ENCODE measurements at places on chromosomes 5 and 9.

DNA sequence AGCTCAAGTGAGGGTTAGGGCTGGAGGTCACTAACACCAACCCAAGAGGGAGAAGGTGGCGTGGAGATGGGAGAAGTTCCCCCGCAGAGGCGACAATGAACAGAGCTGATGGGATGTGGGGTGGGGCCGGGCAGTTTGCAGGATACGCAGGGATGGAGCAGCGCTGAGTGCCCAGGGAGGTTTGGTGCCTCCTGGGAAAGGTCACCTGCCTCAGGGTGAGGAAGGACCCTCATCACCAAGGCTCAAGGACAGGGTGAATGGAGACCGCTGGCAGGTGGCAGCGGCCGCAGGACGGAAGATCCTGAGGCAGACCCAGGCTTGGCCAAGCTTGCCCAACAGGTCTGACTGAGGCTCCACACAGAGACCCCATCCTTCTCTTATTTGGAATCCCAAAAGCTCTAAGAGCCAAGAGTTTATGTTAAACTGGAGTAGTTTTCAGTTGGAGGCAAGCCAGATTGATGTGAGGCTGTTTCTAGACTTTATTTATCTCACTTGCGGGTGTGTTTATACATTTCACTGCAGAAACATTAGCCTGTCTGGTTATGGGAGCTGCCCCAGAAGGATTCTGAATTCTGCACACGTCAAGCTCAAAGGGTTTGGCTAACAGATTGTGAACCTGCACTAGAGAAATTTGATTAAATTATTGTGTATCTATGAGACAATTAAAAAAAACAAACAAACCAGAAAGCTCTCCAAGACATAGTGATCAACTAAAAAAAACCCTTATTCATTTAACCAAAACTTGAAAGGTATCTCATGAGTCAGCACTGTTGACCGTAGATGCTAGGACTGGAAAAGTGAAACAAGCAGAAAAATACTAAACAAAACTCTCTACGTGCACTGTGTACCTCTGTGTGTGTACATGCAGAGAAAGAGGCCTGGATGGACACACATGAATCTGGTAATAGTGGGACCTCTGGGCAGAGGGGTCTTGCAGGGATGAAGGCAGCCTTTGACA lies 146.2 kb upstream of the PHYKPL start:
- DNase-seq, result no peak

DNA sequence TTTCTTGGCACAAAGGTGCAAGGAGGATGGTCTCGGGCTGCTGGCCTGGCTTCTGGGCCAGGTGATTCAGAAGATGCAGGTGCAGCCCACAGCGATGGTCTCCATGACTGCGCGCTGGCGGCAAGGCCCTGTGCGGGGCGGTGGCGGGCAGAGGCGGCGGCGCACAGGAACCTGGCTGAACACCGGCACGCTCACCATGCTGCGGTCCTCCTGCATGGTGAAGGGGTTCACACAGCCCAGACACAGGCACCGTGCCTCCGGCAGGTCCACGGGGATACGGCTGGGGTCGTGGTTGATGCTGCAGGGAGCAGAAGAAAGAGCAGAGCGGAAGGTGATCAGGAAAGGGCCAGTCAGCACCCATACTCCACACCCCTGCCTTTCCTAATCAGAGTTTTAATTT lies 4.8 kb downstream of the IL17B start:
- DNase-seq, result no peak

- peak; percentile 35 for DNase-seq
These were observed 42.1 kb downstream of the SLC46A2 start for GRCh38 chr9:112848316-112849151.

- DNase-seq, result no peak
These were observed 213.1 kb upstream of the ACO1 start for GRCh38 chr9:32171339-32171738.

GRCh38 chr9:32665101-32665500 lies 29.6 kb upstream of the TAF1L start:
- DNase-seq, result no peak

DNA sequence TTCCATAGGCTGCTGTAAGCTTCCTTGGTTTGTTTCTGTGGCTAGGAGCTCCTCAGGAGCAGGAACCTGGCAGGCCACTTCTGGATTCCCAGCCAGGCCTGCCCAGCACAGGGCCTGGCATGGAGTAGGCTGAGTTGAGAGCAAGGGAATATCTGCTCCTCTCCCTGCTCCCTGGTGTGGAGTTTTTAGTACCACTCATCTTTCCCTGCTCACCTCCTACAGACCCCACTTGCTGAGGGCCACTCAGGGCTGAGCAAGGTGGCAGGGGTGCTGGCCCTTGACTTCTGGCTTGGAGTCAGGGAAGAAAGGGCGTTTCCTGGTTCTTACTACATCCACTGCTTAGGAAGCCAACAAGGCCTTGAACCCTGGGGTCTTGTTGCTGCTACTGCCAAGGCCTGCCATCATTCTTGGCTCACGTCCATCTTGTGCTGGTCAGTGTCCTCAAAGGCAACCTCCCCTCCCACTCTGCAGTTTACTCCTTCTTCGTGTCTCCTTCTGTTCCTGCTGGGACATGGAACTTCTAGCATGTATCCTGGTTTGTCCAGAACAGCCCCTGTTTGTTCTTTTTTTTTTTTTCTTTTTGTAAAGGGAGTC lies 54.9 kb downstream of the PSD2 start:
- DNase-seq, result no peak

- no peak for DNase-seq
These were observed 111.2 kb upstream of the PTGER4 start for GRCh38 chr5:40568548-40568947.

GRCh38 chr5:107203243-107203642 lies 467.5 kb downstream of the EFNA5 start:
- no peak for DNase-seq

GRCh38 chr5:91219803-91220371 lies 163.2 kb downstream of the ARRDC3 start:
- peak; percentile 25 for DNase-seq

GRCh38 chr5:24363789-24364481 lies 280.8 kb downstream of the CDH10 start:
- DNase-seq, result no peak

DNA sequence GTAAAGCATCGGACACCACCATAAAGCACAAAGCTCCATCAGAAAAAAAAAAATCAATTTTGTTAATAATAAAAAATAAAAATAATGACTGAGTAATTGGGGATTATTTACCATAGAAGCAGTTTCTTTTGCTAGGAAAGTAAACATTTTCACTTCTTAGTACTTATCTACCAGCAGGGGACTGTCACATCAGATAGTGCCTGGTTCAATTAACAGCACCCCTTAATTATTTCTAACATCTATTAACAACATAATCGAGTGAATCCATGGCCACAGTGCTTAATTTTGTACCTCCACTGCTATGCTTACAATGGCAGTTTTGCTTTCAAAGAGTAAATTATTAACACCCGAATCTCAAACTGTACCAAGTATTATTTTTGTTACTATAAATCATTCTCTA lies 221.7 kb downstream of the SMARCA2 start:
- no peak for DNase-seq

DNA sequence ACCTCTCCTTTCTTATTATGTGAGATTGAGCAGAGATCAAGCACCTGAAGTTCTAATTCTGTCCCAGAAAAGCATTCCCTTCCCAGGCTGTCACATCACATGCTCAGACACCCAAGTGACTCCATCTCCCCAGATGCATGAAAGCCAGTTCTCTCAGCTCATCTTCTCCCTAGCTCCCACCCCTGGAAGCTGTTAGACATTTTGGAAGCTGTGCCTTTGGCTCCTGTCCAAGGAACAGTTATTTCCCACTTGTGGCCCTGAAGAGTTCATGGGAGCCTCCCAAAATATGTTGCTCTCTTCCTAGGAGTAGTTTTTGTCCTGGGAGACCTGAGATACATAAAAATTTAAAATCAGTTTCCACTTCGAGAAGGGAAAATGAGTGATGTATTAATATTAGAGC lies 161.4 kb upstream of the GAS1 start:
- no peak for DNase-seq

GRCh38 chr9:91818225-91818585 lies 131.8 kb downstream of the ROR2 start:
- no peak for DNase-seq

DNA sequence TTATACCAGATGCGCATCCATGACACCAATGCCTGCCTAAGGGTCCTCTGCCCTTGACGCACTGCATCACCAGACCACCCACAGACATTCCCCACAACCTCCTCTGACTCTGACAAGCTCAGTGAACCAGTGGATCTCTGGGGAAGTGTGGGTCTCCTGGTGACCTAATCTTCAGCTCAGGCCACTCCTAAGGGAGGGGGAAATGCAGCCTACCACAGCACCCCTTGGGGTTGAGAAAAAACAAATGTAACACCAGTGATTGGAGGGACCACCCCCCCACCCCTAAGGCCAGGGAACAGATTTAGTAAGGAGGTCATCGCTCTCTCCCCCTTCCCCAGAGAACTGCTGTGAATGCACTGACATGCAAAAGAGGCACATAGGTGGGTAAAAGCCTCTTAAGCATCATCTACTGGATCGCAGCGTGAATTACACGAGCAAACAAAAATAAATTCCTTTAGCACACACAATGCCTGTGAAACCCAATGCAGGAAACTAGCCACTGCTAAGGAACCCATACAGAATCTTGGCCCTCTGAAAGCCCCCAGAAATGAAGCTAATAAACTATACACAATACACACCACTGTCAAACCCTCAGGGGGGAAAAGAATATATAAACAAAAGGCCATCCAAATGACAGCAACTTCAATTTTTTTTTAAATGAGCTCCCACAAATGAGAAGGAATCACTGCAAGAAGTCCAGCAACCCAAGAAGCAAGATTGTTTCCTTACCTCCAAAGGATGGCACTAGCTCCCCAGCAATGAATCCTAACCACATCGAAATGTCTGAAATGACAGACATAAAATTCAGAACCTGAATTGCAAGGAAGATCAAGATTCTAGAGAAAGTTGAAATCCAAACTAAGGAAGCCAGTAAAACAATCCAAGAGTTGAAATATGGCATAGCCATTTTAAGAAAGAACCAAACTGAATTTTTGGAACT lies 513.7 kb upstream of the PTGER4 start:
- no peak for DNase-seq

DNA sequence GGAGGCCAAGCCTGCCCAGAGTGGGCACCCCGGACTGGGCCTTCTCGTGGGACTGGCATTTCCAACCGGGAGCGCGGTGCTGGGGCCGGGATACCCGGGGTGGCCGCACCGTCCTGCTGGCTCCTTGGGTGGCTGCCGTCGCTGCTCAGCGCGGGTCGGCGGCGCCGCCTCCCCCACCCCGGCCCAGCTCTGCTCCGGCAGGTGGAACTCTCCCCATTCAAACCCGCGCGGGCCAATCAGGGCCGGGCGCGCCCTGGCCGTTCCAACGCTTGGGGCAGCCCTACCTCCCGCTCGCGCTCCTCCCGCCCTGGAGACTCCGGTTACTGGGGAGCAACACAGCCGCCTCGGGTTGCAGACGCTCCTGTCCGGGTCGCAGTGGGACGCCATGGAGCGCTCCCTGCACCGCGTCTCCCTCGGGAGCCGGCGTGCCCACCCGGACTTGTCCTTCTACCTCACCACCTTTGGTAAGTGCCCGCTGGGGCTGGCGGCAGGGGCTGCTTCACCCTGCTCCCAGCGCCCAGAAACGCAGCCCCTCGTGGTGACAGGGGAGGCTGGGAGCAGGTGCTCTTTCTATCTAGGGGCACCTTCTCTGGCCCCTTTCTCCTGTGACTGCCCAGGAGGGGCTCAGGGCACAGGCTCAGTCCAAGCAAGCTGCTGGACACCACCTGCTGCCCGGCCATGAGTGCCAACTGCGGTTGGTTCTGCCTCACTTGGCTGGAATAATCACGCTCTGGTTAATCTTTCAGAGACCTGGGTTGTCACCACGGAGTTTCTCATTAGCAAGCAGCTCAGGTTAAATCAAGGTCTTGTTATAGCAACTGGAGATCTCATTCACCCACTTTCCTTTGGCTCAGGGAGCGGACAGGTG lies at the start of gene RGS3:
TSS of gene RGS3 (plus strand) at position 310 of the 868 bp plus-strand sequence. CDS start at position 386, 76 bp downstream.
- DNase-seq, result peak; percentile 79

- no peak for DNase-seq
These were observed 401.1 kb upstream of the TRPC7 start for GRCh38 chr5:136766456-136766855.

GRCh38 chr9:88852794-88853193 lies 138.5 kb upstream of the S1PR3 start:
- peak; percentile 8 for DNase-seq

DNA sequence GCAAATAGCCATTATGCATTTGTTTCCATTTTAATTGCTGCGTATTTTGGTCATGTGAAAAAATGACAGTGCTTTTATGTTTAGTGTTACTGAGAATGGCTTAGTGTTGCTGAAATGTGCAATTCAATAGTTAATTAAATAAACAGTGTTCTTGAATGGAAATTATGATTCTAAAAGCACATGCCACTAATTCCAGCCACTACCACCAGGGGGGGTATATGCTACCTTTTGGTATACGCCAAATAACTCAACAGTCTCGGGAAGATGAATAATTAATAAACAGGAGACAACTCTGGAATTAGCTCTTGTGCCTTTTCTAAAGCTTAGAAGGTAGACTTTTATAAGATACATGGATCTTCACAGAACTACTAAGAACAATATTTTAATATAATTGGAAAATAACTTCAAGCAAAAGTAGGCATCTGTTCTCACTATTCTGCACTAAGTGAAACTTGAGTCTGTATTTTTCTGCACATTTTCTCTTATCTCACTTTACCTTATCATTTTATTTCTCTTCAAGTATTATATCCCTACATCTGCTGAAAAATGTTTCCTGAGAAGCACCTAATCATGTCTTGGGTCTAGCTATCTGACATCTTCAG lies 83.5 kb upstream of the MINAR2 start:
- peak; percentile 63 for DNase-seq
